ENCODE measurements at places on chromosomes 6 and 20.

- DNase-seq, result no peak
Observed at GRCh38 chr6:158033077-158033750, 51.6 kb downstream of the SYNJ2 start.

- no peak for DNase-seq
Observed at GRCh38 chr6:127462376-127462775, 3.2 kb upstream of the KIAA0408 start.

GRCh38 chr6:31118178-31118577 lies 2.1 kb downstream of the CDSN start:
- DNase-seq, result no peak

- DNase-seq, result no peak
Observed at GRCh38 chr6:51842804-51843378, 244.5 kb downstream of the PKHD1 start.

- DNase-seq, result no peak
Observed at GRCh38 chr20:57586370-57586793, 25.5 kb downstream of the PCK1 start.

DNA sequence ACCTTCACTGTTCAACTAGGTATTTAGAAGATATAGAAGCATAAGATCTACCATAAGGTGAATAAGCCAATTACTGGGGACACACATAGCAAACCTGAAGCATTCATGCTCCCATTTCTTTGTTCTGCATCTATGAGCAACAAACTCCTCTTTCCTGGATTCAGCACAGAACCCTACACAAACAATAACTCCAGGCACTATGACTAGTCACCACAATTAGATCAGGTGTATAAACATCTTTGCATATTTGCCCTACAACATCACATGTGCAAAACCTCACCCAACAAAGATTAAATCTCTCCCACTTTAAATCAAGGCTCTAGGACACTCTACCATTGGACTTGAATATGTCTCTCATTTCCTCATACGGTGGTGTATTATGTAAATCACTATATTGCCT lies 652.3 kb downstream of the EPHA7 start:
- no peak for DNase-seq

- DNase-seq, result no peak
Observed at GRCh38 chr6:72683797-72684196, 61.9 kb downstream of the KCNQ5 start.

DNA sequence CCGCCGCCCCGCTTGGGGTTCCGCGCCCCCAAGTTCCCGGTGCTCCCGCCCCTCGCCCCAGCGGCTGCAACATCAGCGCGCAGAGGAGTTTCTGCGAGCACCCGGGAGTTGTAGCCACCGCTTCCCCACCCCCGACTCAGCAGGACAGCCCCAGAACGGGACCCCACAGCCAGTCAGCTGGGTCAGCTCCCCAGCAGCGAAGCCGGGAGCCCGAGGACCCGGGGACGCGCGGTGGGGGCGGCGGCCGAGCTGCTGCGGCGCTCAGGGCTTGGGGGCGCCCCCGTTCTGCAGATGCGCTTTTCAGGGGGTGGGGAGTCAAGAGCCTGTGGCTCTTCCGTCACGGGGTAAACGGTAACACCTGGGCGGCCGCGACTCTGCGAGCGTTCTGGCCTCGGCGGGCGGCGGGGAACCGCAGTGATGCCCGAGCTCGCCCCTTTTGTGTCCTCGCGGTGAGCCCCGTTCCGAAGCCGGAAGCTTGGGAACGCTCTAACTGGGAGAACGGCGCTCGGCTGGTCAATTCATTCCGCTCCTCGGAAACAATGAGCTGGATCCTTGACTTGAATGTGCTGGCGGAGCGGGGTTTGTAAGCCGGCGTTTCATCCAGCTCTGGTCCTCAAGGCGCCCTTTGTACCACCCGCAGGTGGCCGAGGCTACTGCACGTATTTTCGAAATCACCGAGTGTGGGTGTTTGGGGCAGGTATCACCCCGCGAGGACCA lies 774 bp downstream of the PLEKHG1 start:
- DNase-seq, result peak; percentile 43

- no peak for DNase-seq
Observed at GRCh38 chr6:40164345-40164755, 230.1 kb upstream of the MOCS1 start.

DNA sequence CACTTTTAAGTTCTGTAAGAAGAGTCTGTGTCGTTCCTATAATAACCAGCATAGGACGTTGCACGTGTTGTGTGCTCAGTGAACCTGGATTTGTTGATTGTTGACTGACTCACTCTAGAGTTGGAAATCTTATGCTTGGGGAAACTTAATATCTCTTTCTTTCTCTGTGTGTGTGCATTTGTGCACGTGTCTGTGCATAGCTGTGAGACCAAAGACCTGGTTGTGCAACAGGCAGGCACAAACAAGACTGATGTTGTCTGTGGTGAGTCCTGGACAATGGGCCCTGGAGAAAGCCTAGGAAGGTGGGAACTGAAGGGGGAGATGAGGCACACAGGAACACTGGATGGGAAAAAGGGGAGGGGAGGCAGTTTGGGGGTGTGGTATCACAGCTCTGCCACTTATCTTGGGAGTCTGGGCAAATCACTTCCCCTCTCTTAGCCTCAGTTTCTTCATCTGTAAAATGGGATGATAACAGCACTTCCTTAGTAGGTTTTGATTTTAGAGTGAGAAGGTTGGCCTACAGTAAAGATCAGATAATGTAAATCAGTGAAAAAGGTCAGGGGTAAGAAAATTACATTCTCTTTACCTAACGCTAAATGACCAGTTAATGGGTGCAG lies 8.4 kb downstream of the CD40 start:
- DNase-seq, result no peak

DNA sequence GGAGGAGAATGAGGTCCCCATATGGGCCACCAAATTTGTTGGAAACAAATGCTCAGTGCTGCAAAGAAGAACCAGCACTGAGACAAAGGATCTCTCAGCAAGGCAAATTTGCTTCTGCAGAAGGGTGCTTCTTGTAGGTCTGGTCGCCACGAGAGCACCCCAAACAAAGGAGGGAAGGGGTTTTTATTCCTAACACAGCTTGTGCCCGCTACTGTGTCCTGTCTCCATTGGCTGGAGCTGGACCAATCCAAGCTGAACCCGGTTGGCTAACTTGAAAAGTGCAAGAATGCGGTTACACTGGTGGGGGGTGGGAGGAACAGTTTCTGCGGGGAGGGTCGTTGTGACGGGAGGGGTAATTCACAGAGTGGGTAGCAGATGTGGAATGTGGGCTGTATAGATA lies 54.1 kb upstream of the TULP1 start:
- DNase-seq, result no peak

GRCh38 chr6:93779086-93779841 lies 359.9 kb upstream of the EPHA7 start:
- no peak for DNase-seq

GRCh38 chr6:142395768-142396231 lies 94.0 kb downstream of the ADGRG6 start:
- no peak for DNase-seq

GRCh38 chr20:49345524-49345923 lies 67.7 kb upstream of the ZNFX1 start:
- DNase-seq, result no peak

DNA sequence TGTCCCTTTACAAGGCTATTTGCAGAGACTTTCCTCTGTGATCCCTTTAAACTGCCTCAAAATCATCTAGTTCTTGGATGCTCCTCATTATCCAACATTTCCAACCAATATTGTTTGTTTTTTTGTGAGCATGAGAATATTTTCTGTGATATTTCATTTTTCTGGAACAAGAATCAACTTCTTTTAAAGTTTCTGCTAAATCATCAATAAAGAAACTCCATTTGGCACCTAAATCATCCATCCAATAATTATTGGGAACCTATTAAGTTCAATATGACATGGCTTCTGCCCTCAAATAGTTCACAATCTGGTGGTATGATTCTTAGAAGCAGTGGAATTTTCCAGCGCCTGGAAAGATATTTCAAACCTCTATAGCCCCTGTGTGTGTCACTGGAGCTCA lies 207.6 kb downstream of the ISM1 start:
- no peak for DNase-seq

- no peak for DNase-seq
Observed at GRCh38 chr6:3085074-3085473, 16.8 kb downstream of the RIPK1 start.

- no peak for DNase-seq
Observed at GRCh38 chr6:16596616-16597331, 164.5 kb downstream of the ATXN1 start.

- DNase-seq, result no peak
Observed at GRCh38 chr20:13816757-13817156, 31.9 kb downstream of the NDUFAF5 start.

GRCh38 chr6:106318061-106318460 lies 7.5 kb downstream of the ATG5 start:
- DNase-seq, result no peak

GRCh38 chr6:160388922-160389321 lies 40.7 kb downstream of the SLC22A3 start:
- DNase-seq, result no peak

DNA sequence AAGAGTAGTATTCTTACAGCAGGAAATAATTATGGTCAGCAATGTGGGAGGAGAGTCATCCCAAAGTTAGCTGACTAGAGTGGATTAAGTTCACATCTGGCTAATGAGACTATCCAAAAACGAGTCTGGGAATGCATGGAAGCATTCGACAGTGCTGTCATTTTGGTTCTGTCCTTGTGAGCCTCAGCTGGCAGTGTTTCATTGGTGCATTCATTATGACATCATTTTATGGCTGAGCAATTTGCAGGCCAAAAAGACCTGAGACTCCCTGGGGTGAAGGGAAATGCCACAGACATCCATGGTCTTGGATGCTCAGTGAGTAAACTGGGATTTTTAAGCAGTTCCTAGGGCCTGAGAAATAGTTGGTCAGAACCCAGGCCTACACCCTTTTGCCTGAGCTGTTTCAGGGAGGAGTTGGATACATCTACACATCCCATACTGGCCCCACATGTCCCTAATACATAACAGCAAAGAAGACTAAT lies 196.4 kb upstream of the CCN2 start:
- DNase-seq, result no peak

DNA sequence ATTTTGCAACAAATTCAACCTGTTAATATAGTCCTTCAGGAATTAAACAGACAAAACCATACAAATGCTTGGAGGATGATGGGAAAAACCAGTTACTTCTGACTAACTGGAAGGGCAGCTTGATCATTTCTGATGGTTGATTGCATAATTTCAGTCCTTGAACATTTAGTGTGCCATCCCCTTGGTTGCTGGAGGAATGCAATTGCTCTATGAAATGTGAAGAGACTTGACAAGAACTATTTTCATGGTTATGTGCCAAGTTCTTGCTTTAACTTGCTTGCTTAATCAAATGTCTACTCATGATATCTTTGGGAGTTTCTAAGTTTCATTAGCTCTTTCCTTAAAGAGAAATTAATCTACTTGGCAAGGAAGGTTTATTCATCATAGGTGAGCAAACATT lies 45.2 kb downstream of the ANKEF1 start:
- DNase-seq, result no peak

GRCh38 chr6:25472306-25472705 lies 179.7 kb upstream of the SCGN start:
- DNase-seq, result no peak

DNA sequence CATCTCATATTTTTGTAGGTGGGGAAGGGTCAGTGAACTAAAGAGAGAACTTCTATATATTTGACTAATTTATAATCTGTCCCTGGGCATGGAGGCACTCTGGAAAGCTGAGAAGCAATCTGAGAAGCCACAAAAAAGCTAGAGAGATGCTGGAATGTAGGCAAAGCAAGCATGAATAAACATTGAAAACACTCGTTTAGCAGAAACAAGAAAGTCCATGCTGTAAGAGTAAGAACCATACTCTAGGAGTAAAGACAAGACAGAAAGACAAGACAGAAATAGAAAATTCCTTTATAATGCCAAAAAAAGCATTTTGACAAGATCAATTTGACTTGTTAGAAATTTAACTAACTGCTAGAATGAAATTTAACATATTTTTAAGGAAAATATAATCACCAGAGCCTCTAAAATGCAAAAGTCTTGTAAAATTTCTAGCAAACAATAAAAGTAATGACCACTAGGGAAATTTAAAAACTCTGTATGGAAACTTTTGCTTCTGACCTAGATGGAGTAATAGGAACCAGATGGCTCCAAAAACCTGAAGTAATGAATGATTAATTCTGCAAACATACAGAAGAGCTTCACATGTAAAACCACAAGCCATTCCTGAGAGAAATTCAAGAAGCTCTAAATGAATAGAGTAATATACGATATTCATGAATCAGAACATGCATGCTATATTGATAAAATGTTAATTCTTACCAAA lies 625.7 kb upstream of the PTCHD4 start:
- no peak for DNase-seq

DNA sequence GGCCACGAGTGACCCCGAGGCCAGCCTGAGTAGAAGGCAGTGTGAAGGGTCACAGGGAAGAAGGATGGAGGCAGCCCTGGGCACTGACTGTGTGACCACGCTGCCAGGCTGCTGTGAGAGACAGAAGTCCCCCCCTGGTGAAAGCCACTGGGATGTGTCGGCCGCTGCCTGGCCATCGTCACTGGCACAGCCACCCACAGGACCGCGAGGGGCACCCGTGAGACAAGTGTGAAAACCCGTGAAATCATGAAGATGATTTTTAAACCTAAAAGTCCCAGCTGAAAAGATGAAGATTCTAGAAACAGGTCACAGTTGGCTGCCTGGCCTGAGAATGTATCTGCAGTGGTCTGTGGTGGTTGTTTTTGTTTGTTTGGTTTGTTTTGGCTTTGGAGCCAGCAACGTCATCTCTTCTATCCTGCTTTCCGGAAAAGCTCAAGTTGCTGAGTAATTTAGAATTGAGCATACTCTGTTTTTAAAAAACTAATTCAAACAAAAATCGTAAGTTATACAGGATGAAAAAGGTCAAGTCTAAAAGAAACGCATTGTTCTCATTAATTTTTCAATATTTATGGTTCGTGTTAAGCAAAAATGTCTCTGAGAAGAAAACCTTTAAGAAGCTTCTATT lies 94.7 kb downstream of the HUS1B start:
- DNase-seq, result no peak

DNA sequence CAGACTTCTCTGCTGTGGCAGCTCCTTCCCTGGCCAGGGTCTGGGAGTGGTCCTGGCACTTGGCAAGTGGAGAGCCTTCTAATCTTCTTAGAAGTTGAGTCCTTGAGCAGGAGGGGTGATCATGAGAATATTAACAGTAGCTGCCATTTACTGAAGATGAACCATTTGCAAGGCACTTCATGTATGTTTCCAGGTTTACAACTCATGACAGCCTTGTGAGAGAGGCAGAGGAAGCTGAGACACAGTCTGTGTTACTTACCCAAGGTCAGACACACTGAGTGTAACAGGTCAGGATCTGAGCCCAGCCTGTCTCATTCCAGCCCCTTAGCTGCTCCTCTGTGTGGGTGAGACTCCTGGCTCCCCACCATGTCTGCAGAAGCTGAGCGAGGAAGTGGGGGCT lies 45.5 kb upstream of the SRF start:
- DNase-seq, result no peak

DNA sequence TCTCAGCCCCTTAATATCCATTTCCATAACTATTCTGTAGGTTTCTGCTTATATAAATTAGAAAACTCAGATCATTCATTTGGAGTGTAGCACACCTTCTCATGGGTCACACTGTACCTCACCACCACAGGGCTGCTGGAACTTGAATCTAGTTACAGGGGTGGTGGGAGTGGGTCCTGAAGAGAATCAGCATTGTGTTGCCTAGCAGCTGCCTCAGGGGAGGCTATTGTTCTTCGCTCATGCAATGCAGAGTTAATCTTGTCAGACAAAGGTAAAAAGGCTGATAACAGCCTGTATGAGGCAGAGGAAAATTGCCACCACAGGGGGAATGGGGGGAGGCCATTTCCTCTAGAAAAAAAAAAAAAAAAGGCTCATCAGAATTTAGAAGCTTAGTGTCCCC lies 496.0 kb upstream of the ADGRB3 start:
- DNase-seq, result no peak

- no peak for DNase-seq
Observed at GRCh38 chr6:55034752-55035151, 139.6 kb upstream of the HCRTR2 start.

Measured in activated gamma-delta T cell treated with Interleukin-2 at 50 U/mL for 16 hours (primary cell).